NCI-H524 treated with DMSO at 0.1 percent for 48 hours (cell line): ENCODE measurements at places on chromosomes 5 and 9.

- no peak for DNase-seq
Measured at GRCh38 chr9:7146582-7146981, 388.8 kb downstream of the KDM4C start.

DNA sequence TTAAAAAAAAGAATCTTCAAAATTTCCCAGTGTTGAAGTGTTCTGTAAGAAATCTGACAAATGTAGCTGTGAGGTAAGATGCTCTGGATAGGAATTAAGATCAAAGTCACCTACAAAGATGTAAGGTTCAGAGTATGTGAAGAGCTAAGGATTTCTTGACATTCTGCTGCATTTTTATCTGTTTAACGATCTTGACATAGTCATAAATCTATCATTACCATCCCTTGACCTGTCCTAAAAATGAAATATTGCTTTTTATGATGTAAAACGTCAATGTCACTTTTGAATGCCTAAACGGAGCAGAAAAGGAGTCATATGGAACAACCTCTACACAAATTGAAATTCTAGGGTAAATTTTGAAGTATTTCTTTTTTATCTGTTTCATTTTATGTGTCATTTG lies 939.3 kb downstream of the CDH18 start:
- DNase-seq, result no peak

DNA sequence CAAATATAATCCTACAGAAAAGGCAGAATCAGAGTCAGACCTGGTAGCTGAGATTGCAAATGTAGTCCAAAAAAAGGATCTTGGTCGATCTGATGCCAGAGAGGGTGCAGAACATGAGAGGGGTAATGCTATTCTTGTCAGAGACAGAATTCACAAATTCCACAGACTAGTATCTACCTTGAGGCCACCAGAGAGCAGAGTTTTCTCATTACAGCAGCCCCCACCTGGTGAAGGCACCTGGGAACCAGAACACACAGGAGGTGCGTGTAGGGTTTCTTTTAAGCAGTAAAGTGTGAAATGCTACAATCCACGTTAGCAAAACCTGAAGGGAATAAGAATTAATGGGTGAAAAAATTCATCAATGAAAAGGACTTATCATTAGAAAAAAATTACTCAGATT lies 145.8 kb downstream of the GIN1 start:
- no peak for DNase-seq

GRCh38 chr9:69421908-69422801 lies 97.1 kb downstream of the ENTREP1 start:
- DNase-seq, result no peak
